ENCODE measurements at places on chromosomes 7 and 10. TPM values are rescaled to one million over a fixed set of nuclear protein-coding genes. Genes with fewer than 3 reads are reported as not detected.

The SPDYE3 gene
- total RNA-seq, result not detected

The LIPJ gene
- total RNA-seq, result 0.22 TPM

The IFIT1B gene
- total RNA-seq, result 1.0 TPM

The FFAR4 gene
- not detected for total RNA-seq

The NRP1 gene
- 126 TPM for total RNA-seq

The CTBP2 gene
- 121 TPM for total RNA-seq

The AKR1B1 gene
- total RNA-seq, result 62.3 TPM

The KLF6 gene
- 67.1 TPM for total RNA-seq

The TRPV5 gene
- 0.16 TPM for total RNA-seq

The MRC1 gene
- 9.5 TPM for total RNA-seq

The CALML3 gene
- 0.33 TPM for total RNA-seq

The SH2D4B gene
- not detected for total RNA-seq

The OR2A12 gene
- not detected for total RNA-seq

The EPHB6 gene
- 17.3 TPM for total RNA-seq

All from camera-type eye (tissue), 1 donor.